ENCODE measurements at places on chromosomes 3 and 15.

GRCh38 chr15:77738038-77738370 lies 105.3 kb upstream of the LINGO1 start:
- DNase-seq: no peak

GRCh38 chr3:8660175-8661118 lies 15.8 kb upstream of the SSUH2 start:
- no peak for DNase-seq

DNA sequence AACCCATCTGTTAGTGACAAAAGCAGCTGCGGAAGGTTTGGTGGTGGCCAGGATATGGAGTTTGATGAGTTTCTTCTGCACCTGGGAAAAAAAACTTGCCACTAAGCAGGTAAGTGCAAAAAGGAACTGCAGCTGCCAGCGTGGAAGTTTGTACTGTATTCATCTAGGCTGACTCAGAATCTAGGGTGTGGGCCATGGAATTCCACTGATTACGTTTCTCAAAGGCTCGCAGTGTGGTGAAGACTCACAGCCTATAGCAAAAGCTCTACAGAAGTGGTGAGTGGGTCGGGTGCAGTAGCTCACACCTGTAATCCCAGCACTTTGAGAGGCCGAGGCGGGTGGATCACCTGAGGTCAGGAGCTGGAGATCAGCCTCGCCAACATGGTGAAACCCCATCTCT lies 334.6 kb upstream of the GRM7 start:
- DNase-seq: no peak

GRCh38 chr3:30146978-30147377 lies 459.4 kb upstream of the TGFBR2 start:
- DNase-seq: no peak

- DNase-seq: no peak
These were observed 516.5 kb downstream of the NLGN1 start for GRCh38 chr3:173913974-173914421.

GRCh38 chr3:136187868-136188267 lies 8.3 kb downstream of the MSL2 start:
- no peak for DNase-seq

- DNase-seq: no peak
These were observed 318.2 kb upstream of the TMCO5A start for GRCh38 chr15:37616215-37616614.

- no peak for DNase-seq
These were observed 45.5 kb upstream of the SLC41A3 start for GRCh38 chr3:126129398-126129891.

GRCh38 chr3:158830391-158830790 lies 28.5 kb downstream of the MFSD1 start:
- no peak for DNase-seq

DNA sequence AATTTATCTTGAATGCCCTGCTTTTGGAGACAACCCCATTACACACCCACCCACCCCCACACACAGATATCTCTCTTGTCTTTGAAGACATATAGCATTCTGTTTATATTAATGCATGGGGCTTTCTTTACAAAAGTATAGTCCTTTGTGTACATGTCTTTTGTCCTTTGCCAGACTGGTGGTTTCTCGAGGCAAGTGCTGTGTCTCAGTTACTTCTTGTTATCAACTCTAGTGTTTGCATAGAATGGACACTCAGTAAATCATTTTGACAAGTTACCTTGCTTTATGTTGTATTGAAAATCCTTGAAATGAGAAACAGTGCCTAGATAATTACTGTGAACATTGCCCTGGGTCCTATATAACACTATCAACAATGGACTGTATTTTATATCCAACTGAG lies 33.9 kb downstream of the KBTBD8 start:
- no peak for DNase-seq

GRCh38 chr3:45976191-45977091 lies 19.2 kb downstream of the FYCO1 start:
- DNase-seq: no peak

DNA sequence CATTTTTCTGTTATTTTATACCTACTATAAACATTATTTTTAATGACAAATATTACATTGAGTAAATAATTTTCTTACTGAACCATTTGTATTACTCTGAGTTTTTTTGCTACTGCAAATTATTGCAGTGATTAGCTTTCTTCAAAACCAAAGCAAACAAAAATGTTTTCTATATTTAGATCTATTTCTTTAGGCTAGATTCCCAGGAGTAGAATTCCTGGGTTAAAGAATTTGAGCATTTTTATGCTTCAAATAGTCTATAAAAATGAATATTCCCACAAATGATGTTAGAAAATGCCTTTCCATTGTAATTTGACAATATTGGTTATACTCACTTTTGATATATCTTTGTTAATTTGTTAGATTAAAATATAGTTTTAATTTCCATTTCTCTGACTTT lies 76.8 kb downstream of the LEKR1 start:
- no peak for DNase-seq

GRCh38 chr15:56411122-56411749 lies 46.0 kb downstream of the TEX9 start:
- DNase-seq: no peak

GRCh38 chr3:40661284-40661683 lies 136.5 kb downstream of the ZNF621 start:
- no peak for DNase-seq

GRCh38 chr3:161354554-161354953 lies 16.8 kb downstream of the SPTSSB start:
- DNase-seq: no peak

DNA sequence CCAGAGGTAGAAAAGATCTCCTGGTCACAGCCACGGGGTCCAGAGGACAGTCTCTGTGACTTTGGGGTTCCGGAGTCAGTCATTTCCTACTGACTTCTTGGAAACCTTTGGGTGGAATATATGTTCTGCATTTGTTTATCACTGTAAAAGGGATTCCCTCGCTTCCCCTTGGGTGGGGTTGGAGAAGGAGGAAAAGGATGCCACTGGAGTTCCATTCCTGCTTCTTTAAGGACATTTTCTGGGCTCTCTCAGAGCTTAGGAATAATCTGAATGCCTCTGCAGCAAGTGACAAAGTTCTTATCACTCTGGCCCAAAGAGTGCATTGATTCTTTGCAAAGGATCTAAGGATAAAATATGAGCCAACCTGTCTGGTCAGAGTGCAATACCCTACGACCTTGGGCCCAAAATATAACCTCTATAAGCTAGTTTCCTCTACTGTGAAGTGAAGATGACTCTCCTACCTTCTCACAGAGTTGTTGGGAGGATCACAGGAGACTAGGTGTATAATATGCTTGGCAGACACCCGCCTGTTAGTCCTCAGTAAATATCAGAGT lies 17.2 kb downstream of the ARHGEF3 start:
- no peak for DNase-seq
